ENCODE measurements at places on chromosomes 7 and 10.

DNA sequence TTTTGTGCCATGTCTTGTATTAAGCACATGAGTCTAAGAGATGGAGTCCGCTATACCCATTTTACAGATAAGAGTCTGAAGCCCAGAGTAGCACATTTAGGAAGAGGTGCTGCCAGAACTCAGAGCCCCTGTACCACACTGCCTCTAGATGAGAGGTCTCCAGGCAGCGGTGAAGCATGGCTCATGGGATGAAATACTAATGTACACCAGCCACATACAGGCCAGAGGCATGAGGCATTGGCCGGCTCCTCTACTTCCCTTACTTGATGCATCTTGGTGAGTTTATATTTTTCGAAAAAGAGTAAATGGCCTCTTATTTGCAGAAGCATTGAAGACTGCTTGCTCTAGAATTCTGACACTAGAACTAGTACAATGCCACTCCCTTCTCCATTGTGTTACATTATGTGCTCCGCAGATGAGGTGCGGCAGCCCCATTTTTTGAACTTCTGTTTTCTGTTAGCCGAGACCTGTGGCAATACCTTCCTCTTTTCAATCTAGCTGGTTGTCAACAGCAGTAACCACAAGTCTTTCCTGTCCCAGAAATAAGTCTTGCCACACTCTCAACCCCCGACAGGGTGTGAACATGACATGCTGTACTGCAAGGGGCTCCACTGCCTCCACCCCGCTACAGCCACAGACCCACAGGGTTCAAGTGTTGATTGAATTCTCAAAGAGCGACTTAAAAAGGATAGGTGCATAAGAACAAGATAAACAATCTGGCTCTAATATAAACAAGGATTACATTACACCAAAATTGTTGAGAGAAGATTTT, 145.3 kb downstream of the CELF2 start:
- DNase-seq: no peak

DNA sequence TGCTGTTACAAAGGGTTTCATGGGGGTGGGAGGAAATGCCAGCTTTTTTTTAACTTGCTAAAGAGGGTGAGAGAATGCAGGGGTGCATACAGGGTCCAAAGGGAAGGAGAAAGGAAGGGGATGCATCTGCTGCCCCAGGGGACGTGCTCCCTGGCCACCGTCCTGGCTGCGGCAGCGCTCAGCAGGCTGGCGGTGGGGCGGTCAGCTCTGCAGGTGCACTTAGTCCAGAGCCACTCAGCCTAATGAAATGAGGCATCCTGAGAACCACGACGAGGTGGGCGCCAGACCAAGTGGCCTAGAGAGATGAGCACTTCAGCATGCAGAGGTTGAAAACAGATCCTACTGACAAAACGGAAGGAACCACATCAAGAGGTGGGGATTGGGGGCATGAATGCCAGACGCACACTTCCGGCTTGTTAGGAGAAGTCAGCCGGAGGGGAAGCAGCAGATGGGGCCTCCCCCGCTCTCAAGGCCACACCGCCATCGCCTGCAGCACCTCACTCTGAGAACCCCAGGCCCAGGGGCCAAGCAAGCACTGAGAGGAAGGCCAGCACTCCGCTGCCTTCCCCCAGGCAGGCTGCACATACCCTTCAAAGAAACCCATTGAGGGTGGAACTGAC, 94.5 kb downstream of the MAD1L1 start:
- DNase-seq: no peak

GRCh38 chr7:97004247-97005182, 838 bp upstream of the DLX6 start:
- no peak for DNase-seq

DNA sequence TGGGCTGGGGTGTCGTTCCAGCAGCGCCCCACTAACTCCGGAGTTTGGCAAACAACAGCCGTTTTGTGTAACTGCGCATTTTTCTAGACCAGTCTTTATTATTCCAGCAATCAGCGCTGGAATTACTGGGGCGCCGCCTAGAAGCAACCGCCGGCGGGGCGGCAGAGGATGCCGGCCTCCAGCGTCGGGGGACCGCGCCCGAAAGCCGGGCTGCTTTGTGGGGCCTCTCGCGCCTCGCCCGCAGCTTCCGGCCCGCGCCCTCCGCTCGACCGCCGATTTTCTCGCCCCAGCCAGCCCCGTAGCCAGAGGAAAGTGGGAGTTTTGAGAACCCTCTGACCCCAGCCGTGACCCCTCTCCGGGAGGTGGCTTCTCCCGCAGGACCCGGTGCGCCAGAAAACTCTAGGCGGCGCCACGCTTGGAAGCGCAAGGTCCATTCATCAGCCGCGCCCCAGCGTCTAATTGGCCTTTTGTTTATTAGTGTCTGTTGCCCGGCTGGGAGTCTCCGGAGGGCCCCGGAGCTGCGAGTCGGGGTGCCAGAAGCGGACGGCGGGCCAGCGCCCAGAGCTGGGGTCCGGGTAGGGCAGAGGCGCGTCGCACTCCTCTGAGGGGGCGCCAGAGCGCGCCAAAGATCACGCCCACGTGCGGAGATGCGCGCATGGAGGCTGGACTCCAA, 10.7 kb downstream of the EMX2 start:
- no peak for DNase-seq

DNA sequence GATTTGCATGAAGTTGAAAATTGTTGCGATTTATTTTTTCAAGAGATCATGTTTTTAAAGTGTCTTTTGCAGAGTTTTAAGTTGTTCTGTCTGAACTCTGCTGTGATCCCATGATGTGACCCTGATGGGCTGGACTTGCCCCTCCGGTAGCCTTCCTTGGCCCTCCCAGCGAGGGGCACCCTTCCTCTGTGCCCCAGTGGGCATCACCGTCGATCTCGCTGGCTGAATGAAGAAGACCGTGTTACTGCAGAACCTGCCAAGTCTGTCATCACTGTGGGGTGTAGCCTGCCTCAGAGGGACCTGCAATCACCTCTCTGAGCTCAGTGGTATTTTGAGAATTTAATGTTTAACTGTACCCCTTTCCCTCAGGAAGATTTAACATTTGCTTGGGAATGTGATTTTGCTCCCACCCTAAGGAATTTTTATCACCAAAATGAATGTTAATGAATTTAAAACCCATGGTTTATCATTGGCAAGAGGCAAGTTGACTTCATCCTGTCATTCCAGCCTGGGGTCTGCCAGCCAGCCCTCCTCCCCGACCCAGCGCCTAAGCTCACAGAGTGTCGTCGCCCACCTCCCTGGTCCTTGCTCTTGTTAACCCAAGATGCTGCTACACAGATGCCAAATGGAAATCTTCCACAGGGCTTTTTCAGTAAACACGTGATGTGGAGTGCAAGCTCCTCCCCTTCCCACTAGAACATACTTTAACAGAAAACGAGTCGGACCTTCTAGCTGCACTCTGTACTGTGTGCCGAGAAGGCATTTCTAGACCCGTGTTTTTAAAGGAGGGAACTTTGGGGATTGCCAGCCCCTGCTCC, 115.4 kb downstream of the NT5C2 start:
- no peak for DNase-seq

- no peak for DNase-seq
Measured at GRCh38 chr7:151940048-151940811, 16.0 kb upstream of the GALNTL5 start.

GRCh38 chr10:128556182-128557110, 430.2 kb upstream of the MKI67 start:
- no peak for DNase-seq

GRCh38 chr7:7923818-7924217, 44.8 kb upstream of the GLCCI1 start:
- no peak for DNase-seq

DNA sequence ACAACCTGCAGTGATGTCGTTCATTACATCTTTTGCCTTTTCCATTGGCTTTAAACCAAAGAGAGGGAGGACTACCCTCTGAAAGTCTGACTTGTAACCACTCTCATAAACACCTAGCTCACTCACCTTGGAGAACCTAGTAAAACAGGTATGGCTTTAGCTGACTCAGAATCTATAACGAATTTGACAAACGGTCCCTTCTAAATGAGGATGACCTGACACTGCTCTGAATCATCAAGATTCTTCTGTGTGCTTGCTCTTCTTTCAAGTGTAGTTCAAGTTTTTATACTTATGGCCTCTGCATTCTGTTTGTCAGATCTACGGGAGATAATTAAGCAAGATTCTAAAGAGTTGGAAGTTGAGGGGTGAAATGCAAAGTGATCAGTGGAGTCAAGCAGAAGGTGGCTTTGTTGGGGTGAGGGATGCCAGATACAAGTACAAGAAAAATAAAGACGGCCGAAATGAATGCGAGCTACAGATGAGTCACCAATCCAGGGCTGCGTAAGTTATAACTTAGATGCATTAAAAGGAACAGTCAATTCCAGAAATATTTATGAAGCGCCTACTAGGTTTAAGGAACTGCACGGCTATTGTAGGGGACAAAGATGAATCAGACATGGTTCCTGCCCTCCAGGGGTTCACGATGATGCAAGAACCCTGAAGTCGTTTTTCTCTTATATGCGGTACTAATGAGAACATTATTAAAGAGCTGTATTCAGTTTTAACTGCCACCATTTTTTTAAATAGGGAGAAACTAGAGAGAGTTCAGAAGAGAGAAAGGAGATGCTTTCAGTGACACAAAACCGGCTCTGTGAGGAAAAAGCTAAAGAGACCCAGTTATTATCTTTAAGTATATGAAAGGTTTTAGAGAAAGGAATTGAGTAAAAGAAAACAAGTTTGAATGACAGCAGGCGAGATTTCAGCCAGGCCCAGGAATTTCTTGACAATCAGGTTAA, 6.5 kb downstream of the HIPK2 start:
- peak; percentile 63 for DNase-seq

DNA sequence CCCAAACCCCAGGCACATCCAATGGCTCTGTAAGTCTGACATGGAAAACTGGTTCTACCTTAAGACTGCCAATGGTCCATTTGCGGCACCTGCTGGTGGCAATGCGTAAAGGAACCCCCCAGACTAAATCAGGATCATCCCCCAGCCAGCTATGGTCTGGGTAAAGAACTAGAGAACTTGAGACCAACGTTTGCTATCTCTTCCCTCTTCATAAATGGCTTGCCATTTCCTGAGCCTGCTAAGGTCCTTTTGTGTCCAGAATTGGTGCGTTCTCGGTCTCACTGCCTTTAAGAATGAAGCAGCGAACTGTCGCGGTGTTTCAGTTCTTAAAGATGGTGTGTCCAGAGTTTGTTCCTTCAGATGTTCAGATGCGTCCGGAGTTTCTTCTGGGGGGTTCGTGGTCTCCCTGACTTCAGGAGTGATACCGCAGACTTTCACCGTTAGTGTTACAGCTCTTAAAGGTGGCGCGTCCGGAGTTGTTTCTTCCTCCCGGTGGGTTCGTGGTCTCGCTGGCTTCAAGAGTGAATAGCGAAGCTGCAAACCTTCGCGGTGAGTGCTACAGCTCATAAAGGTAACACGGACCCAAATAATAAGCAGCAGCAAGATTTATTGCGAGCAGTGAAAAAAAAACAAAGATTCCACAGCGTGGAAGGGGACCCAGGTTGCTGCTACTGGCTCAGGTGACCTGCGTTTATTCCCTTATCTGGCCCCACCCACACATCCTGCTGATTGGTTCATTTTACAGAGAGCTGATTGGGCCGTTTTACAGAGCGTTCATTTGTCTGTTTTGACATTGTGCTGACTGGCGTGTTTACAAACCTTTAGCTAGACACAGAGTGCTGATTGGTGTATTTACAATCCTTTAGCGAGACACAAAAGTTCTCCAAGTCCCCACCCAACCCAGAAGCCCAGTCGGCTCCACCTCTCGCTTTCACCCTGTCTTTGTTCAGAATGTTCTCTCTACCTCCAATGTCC, 95.4 kb downstream of the ELMO1 start:
- no peak for DNase-seq

- peak; percentile 13 for DNase-seq
Measured at GRCh38 chr7:30238721-30239441, 45.5 kb upstream of the ZNRF2 start.

GRCh38 chr10:80760914-80761371, 223.2 kb downstream of the SH2D4B start:
- no peak for DNase-seq

- no peak for DNase-seq
Measured at GRCh38 chr7:7385421-7385820, 150.3 kb downstream of the COL28A1 start.

- DNase-seq: peak; percentile 7
Measured at GRCh38 chr7:102967798-102968197, 55.0 kb downstream of the LRRC17 start.

GRCh38 chr7:47317487-47317886, 264.4 kb downstream of the TNS3 start:
- no peak for DNase-seq

DNA sequence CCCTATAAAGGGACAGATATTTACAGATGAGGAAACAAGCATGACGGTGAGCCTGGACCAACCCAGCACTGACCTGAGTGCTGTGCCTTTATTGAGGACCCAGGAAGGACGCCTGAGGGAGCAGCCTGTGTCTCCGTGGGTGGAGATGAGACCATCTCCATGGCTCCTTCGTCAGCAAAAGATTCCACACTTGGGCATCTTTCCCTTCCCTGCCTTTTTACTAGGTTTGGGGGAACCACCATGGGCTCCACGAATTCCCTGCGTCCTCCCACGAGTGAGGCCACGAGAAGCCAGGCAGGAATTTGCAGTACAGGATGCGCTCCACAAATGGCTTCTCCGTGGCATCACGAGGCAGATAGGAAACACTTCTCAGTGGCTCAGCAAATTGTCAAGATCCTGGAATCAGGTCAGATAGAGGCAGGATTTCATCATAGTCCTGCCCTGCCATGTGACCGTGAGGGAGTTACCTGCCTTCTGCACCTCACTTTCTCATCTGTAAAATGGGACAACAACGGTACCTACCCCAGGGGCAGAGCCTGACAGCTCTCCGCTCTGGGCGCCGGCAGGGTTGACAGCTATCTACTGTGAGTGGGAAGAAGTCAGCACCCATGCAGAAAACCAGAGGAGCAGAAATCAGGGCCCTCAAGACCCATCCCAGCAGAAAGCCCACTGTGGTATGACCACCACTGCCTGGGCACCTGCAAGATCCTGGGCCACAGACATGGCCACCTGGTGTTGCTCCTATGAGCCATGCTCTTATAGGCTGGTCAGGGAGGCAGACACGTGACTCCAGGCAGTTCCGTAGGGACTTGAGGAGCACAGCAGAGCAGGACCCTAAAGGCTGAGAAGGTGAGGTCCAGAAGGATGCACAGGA, 80.1 kb downstream of the GRID1 start:
- DNase-seq: no peak

GRCh38 chr10:91635401-91636400, 2.8 kb upstream of the PPP1R3C start:
- peak; percentile 67 for DNase-seq

DNA sequence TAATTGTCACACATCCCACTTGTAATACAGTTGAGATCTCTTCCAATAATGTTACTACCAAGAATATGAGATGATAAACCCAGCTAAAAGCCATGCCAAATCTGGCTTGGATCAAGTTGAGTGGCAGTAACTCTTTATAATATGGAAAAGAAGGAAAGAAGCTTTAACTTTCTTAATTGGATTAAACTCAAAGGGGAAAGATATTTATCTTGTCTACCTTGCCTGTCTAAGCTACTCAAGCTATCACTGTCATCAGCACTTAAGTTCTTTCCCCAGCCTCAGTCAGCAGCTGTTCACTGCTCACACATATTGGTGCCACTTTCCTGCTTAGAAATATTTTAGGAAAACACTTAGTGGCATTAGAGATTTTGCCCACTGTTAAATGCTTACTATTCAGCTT, 350.7 kb downstream of the IPMK start:
- no peak for DNase-seq

Data from kidney glomerular epithelial cell (primary cell).